ENCODE measurements at places on chromosomes 4 and X.
A peak's percentile ranks its signal among the peaks of the same experiment; 100 is the strongest.

GRCh38 chr4:121951521-121952110 lies at the start of gene TRPC3:
Gene TRPC3 (minus strand): TSS chr4:121952060. CDS start chr4:121951680, 380 bp downstream.
- no peak for DNase-seq

- peak; percentile 10 for DNase-seq
Observed at GRCh38 chr4:174252412-174252811, 31.1 kb downstream of the FBXO8 start.

DNA sequence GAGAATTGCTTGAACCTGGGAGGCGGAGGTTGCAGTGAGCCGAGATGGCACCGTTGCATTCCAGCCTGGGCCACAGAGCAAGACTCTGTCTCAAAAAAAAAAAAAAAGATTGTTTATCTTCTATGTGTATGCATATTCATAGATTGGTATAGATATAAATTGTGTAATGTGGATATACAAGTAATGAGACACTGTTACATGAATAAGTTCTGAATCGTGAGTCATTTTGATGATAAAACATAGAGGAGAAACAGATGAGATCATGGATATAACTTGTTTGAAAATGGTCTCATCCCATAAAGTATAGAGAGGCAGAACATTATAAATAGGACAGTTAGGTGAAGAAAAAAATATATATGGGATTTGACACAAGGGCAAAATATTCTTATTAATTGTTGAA lies 628.0 kb downstream of the IL1RAPL1 start:
- DNase-seq = peak; percentile 17

DNA sequence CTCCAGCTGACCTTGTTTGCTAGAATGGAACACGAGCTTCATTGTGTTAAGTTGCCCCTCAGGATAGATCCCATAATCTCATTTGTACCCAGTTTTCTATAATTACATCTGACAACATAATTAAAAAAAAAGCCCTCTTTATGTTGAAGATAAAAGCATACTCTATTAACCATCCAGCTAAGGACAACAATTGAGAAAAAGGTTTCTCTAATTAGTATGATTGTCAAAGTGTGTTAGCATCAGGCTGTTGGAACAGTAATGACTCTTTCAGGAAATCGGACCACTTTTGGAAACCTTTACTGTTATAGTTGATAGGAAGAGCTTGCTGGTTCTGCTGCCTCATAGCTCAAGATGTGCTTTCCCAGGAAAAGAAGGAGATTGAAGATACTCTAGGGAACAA lies 172.6 kb downstream of the FHIP1A start:
- no peak for DNase-seq

DNA sequence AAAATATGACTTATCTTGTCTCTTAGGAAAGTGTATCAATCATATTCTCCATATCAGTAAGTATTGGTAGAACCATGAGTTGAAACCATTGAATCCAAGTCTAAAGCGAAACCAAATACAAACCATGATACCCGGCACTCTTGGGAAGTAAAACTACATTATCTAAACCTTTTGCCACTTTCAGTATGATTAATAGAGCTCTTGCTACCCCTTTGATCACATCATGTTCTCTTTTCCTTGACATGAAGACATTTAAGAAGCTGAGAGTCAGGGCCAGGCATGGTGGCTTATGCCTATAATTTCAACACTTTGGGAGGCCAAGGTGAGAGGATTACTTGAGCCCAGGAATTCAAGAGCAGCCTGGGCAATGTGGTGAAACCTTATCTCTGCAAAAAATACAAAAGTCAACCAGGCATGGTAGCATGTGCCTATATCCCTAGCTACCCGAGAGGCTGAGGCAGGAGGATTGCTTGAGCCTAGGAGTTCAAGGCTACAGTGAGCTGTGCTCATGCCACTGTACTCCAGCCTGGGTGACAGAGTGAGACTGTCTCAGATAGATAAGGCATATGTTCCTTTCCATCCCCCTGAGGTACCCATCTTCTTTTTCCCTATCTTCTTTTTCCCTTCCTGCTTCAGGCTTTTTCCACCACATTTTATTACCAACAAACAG lies 45.4 kb downstream of the CEP135 start:
- DNase-seq = no peak

DNA sequence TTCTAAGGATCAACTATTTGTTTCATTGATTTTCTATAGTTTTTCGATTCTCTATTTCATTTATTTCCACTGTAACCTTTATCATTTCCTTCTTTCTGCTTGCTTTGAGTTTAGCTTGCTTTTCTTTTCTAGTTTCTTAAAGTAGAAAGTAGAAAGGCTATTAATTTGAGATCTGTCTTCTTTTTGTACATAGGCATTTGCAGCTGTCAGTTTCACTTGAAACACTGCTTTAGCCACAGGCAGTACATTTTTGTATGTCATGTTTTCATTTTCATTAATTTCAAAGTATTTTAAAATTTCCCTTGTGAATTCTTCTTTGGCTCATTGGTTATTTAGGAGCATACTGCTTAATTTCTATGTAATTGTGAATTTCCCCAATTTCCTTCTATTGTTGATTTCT lies 152.2 kb downstream of the SH3KBP1 start:
- no peak for DNase-seq

GRCh38 chr4:6297266-6297815 lies 27.7 kb downstream of the WFS1 start:
- DNase-seq = no peak

DNA sequence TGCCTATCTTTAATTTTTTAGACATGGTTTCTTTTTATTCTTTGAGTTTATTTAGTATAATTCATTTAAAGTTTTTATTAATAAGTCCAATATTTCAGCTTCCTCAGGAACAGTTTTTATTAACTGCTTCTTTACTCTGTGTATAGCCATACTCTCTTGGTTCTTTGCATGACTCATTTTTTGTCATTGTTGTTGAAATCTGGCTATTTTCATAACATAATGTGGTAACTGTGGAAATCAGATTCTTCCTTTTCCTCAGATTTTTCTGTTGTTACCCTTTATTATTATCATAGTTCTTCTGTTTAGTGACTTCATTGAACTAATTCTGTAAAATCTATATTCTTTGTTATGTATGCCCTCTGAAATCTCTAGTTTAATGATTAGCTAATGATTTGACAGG lies 124.9 kb upstream of the CYSLTR1 start:
- peak; percentile 51 for DNase-seq

DNA sequence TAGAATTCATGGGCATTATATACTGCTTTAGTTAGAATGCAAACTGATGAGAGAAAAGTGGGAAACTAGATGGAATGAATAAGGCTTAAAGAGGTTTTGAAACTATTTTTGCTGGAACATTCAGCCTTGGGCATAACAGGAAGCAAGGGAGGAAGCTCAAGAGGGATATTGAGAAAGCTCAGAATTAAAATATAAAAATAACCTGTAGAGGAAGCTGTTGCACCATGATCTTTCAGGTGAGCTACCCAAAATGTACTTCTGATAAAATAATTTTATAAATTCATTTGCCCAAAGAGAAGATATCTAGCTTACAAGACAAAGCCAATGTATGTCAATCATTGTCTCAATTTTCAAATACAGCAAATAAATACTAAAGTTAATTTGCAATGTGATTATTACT lies 11.3 kb downstream of the GC start:
- DNase-seq = peak; percentile 23

- DNase-seq = no peak
Observed at GRCh38 chr4:55765070-55765469, 54.5 kb upstream of the EXOC1L start.

GRCh38 chr4:158785718-158786117 lies 16.9 kb downstream of the FNIP2 start:
- DNase-seq = no peak

GRCh38 chrX:3280706-3281105 lies 65.7 kb downstream of the MXRA5 start:
- no peak for DNase-seq

DNA sequence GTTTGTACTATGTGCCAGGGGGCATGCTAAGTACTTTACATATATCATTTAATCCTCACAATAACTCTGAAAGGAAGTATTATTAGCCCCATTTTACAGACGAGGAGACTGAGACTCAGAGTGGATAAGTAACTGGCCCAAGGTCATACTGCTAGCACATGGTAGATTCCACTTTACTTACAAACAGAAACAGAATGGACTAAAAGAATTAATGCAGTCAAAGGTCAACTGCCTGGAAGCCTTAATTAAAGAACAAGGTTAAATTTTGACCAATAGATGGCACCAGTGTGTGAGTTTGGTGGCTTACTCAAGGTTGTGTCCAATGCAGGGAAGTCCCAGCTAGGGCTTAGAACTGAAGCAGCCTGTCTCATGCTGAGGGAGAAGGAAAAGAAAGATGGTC lies 4.7 kb downstream of the RIPPLY1 start:
- DNase-seq = peak; percentile 61

DNA sequence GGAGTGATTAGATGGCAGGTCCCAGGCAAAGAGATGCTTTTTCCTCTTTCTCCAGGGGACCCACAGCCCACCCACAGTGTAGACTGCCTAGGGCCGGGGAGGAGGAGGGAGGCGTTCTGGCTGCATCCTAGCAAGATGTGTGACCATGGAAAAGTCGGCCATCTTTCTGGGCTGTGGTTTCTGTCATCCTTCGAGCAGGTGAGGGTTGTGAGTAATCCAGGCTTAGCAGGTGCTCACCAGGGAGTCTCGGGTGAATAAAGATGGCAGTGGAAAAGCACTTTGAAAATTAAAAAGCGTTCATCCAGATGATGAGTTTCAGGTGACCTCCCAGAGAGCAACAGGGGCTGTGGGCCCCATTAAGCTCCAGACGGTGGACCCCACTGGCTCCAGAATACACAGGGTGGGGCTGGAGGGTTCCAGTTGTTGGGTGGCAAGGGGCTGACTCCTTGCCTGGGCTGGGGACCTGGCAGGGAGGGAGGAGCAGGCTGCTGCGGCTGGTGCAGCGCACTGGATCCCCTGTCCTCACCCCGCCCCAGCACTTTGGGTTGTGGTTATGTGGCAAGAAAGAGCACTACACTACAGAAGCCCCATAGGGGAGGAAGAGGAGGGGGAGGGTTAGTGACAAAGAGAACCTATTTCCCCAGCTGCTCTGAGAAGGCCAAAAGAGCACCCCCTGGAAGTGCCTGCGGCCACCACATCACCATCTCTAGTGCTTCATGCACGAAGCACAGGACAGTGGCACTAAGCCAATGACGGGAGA lies 23.7 kb downstream of the ELF4 start:
- DNase-seq = no peak

- no peak for DNase-seq
Observed at GRCh38 chr4:56158483-56158882, 209.7 kb downstream of the CEP135 start.

DNA sequence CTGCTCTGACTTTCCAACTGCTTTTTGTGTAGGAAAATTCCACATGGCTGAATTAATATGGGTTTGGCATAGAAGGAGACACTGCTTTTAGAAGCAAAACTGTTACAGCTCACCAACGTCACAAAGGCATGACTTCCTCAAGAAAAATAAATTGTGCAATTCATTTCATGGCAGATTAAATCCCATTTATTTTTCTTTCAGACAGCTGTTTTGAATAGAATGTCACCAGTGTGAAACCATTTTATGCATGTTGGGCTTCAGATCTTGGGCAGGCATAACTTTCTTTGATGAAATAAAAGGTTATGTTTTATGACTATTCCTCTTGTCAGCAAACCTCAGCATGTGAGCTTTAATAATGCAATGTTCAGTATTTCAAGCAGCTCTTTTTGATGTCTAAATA lies 542.8 kb downstream of the GALNTL6 start:
- DNase-seq = no peak

- DNase-seq = no peak
Observed at GRCh38 chrX:107709266-107709806, 66.3 kb downstream of the TSC22D3 start.

DNA sequence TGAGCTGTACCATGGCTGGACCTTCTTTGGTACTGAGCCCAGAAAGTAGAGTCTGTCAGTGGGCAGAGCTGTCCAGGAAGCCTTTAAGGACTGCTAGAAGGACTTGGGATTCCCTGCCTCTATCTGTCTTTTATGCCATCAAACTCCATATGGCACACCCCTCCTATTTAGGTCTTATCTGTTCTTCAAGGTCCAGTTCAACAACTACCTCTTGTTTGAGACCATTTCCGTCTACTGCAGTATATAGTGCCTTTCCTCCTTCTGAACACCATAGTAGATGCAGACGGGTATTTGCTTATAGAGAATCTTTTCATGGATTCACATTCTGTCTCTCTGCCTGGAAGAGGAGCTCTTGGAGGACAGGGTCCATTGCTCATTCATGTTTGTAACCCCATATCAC lies 146.1 kb upstream of the IL1RAPL2 start:
- no peak for DNase-seq

GRCh38 chr4:11497212-11497806 lies 68.6 kb upstream of the HS3ST1 start:
- DNase-seq = peak; percentile 69

GRCh38 chr4:78100060-78100459 lies 42.9 kb downstream of the FRAS1 start:
- DNase-seq = no peak

DNA sequence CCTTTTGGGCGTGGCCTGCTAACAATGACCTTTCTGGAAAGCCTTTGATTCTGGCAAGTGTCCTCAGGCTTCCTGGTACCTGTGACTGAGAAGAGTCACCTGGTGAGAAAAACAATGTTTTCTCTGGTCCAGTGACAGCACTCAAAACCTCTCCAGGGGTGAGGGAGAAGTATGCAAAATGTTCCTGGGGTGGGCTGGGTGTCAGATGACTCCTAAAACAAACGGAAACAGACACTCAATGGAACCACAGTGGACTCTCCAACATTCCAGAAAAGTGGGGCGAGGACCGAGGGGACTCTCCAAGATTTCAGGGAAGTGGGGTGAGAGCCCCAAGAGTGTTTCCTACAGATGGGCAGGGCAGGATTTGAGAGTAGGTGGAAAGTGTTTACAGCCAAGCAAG lies 69.5 kb downstream of the ANAPC4 start:
- DNase-seq = no peak

DNA sequence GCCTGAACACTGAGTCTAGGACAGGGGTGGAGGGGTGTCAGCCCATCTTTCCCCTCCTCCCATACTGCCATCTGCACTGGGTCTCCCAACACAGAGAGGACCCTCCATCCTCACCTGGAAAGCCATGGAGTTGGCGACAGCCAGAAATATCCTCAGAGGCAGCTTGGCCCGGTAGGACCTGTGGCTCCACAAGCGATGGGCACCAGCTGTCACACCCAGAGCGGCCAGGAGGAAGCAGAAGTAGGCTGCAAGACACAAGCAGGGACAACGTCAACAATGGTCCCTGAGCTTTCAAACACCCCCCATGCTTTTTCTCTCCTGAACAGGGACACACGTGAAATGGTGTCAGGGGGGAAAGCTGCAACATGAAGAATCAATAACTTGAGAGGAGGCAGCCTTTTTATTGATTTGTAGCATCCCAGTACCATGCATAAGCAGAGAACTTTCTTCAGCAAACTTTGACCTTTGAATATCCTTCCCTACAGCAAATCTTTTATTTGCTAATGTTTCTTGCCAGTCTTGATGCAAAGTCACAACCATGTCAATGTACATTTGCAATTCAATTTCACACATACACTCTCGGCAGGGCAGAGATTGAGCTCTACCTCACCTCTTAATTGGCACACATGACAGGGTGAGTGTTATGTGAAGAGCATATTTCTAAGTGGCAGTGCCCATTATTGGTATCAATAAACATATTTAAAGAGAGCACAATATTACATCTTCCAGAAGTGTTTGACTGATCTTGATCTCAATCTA lies 93.2 kb downstream of the SCD5 start:
- no peak for DNase-seq

GRCh38 chr4:184444215-184444952 lies 30.0 kb downstream of the IRF2 start:
- no peak for DNase-seq

Data from bronchial epithelial cell (primary cell).